GM18507 (cell line): ENCODE measurements at places on chromosomes 1 and 21.

GRCh38 chr1:246193537-246193936, 313.5 kb downstream of the SMYD3 start:
- no peak for DNase-seq

DNA sequence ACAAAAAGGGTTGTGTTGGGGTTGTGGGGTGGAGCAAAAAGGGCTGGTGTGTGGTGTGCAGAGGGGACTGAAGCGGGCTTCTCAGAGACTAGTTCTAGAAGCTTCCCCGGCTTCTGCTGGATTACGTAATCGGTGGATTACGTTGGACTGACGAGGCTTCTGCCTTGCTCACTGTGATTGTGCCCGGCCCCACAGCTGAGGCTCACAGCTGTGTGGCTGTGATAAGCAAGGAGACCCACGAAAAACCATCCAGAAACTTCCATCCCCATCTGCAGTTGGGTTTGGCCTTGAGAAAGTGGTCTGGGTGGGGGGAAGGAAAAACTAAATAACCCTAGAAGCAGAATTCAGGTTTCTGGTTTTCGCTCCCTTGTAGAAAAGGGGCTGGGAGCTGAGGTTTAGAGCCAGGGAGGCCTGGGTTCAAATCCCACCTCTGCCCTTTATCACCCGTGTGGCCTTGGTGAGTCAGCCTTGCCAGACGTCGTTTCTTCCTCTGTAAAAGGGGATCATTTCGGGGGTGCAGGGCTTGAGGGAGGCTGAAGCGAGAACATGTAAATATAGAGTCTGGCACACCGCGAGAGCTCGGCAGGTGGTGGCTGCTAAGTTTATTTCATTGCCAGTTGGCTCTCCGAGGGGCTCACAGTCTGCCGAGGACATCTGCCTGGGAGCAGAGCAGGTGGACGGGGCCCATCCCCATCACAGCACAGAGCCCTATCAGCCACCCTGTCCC, 30.4 kb upstream of the DISP3 start:
- no peak for DNase-seq

DNA sequence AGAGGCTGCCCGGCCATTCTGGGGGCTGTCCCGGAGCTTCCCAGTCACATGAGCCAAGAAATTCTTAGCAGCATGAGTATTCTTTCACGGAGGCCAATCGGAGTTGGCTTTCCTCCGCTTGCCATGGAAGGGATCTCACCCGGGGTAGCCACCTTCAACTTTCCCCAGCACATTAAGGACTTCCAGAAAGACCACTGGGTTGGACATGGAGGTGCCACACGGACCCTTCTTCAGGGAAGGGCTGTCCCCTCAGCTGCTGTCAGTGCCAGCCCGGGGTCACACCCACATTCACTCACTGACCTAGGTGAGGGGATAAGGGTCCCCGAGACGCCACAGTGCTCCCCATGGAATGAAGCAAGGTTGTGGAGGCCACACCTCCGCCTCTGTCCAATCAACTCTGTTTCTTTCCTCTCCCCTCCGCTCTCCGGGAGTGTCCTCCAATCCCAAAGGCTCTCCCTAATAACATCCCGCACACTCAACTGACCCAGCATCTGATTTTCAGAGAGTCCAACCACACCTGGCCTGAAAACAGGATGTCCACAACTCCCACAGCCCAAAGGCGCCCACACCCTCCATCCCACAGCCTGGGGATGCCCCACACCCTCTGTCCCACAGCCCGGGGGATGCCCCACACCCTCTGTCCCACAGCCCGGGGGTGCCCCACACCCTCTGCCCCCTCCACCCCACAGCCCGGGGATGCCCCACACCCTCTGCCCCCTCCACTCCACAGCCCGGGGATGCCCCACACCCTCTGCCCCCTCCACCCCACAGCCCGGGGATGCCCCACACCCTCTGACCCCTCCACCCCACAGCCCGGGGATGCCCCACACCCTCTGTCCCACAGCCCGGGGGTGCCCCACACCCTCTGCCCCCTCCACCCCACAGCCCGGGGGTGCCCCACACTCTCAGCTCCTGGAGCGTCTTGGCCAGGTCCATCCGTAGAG, 19.4 kb downstream of the RSPH1 start:
- DNase-seq, result no peak

- DNase-seq, result no peak
Observed at GRCh38 chr1:33606272-33606671, 133.8 kb downstream of the ZSCAN20 start.

DNA sequence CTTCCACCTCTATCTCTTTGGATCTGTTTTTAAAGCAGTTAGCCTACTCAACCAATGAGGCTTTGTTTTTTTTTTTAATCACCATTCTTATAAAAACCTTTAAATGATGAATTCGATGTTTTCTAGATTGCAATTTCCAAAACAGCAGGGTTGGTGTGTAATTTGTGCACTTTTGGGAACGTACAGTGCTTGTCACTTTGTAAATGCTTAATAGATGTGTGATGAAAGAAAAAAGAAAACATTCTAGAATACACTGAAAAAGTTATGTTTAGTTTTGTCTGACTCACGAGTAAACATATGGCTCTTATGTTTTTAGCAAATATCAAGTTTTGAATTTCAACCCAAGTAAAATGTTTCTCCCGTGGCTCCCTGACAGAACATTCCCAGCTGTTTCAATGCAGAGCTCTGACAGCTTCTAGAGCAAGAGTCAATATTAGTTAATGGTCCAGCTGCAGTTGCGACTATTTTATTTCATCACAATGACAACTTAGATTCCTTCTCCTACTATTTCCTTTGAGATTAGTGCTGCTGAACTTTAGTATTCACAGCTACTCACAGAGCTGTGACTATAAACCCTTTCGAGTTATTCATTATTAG, 362.5 kb upstream of the ADAMTS5 start:
- no peak for DNase-seq
